Esophagus (tissue), 2 donors: ENCODE measurements at places on chromosomes 4 and X. TPM values are rescaled to one million over a fixed set of nuclear protein-coding genes. Genes with fewer than 3 reads are reported as not detected.

ADGRG4 gene
- polyA plus RNA-seq: under 0.01 TPM

APELA gene
- polyA plus RNA-seq: 0.05 TPM

SHROOM3 gene
- 15.3 TPM for polyA plus RNA-seq

H2AZ1 gene
- 345 TPM for polyA plus RNA-seq

MAGEA10 gene
- polyA plus RNA-seq: not detected

EMCN gene
- polyA plus RNA-seq: 3.3 TPM

GCNA gene
- polyA plus RNA-seq: 0.98 TPM

SPANXN3 gene
- polyA plus RNA-seq: not detected

SUPT20HL1 gene
- not detected for polyA plus RNA-seq

PLP1 gene
- polyA plus RNA-seq: 0.94 TPM

SLC39A8 gene
- 0.98 TPM for polyA plus RNA-seq

TASL gene
- 0.16 TPM for polyA plus RNA-seq

C4orf33 gene
- 9.1 TPM for polyA plus RNA-seq

FAM9B gene
- not detected for polyA plus RNA-seq

PROM1 gene
- polyA plus RNA-seq: 0.47 TPM

ARHGEF38 gene
- 0.07 TPM for polyA plus RNA-seq

FGFR3 gene
- polyA plus RNA-seq: 121 TPM

EDA gene
- 0.92 TPM for polyA plus RNA-seq

MGAT4D gene
- not detected for polyA plus RNA-seq

DACH2 gene
- 0.01 TPM for polyA plus RNA-seq

F8A2 gene
- not detected for polyA plus RNA-seq

ZDHHC9 gene
- polyA plus RNA-seq: 4.6 TPM

BRS3 gene
- not detected for polyA plus RNA-seq
